Activated CD8-positive, alpha-beta memory T cell treated with anti-CD3 and anti-CD28 coated beads, Interleukin-2, amount 10 ng/mL, durations not matched to agents 7 days and 5 days (primary cell): ENCODE measurements at places on chromosomes 3 and 15. TPM values are rescaled to one million over a fixed set of nuclear protein-coding genes. Genes with fewer than 3 reads are reported as not detected.
A peak's percentile ranks its signal among the peaks of the same experiment; 100 is the strongest.

USP13 gene
- total RNA-seq, result 13.3 TPM

DNA sequence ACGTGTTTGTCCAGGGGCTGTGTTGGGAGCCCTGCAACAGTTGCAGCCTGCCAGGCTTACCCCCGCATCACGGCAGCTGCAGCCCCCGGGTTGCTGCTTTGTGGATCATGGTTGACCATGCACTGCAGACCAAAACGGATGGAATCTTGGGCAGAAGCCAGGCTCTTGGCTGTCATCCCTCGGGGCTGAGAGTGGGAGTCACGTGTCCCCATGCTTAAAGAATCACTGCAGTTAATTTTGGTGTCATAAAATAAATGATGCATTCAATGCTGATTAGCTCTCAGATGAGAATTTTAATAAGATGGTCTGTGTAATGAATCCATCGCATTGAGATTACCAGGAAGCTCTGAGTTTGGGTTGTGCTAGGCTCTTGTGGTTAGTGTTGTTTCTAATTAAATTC lies 115.6 kb downstream of the CHDH start:
- no peak overlapping the region for H3K27ac ChIP-seq
- peaks cover 34% of the 10 kb centered on the region for H3K27me3 ChIP-seq
- no peak for DNase-seq

- peaks cover 25% of the 10 kb centered on the region for H3K4me1 ChIP-seq
- no peak overlapping the region for H3K4me3 ChIP-seq
- DNase-seq, result no peak
These were observed 8.0 kb upstream of the SEMA4B start for GRCh38 chr15:90192961-90193786.

DNA sequence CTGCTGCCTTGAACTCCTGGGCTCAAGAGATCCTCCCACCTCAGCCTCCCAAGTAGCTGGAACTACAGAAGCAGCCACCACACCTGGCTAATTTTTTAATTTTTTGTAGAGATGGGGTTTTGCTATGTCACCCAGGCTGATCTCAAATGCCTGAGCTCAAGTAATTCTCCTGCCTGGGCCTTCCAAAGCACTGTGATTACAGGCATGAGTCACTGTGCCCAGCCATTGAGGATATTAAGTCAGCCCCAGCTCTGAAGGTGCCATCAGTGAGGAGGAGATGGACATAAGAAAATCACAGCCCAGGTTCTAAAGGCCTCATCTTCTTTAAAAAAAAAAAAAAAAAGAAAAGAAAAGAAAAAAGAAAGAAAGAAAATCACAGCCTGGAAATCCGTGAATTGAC lies 26.6 kb upstream of the PSTPIP1 start:
- H3K27ac ChIP-seq, result no peak overlapping the region
- H3K36me3 ChIP-seq, result no peaks in the 10 kb centered on the region
- no peak overlapping the region for H3K4me3 ChIP-seq
- peaks cover 15% of the 10 kb centered on the region for H3K27me3 ChIP-seq
- H3K4me1 ChIP-seq, result peaks cover 1% of the 10 kb centered on the region

GRCh38 chr15:83848315-83849050 lies 194.6 kb downstream of the ADAMTSL3 start:
- H3K27ac ChIP-seq, result no peak overlapping the region
- no peak overlapping the region for H3K4me3 ChIP-seq
- H3K27me3 ChIP-seq, result no peaks in the 10 kb centered on the region
- no peak for DNase-seq
- no peaks in the 10 kb centered on the region for H3K4me1 ChIP-seq
- no peaks in the 10 kb centered on the region for H3K36me3 ChIP-seq

GRCh38 chr15:51617886-51618285 lies 4.7 kb downstream of the DMXL2 start:
- peaks cover 21% of the 10 kb centered on the region for H3K27me3 ChIP-seq
- peaks cover 14% of the 10 kb centered on the region for H3K4me1 ChIP-seq
- H3K36me3 ChIP-seq, result peaks cover 4% of the 10 kb centered on the region
- H3K27ac ChIP-seq, result no peak overlapping the region

GRCh38 chr3:169663951-169664820 lies 674 bp upstream of the MECOM start:
- peaks cover 90% of the 10 kb centered on the region for H3K27me3 ChIP-seq
- peak overlapping the region; percentile 70 for H3K4me3 ChIP-seq
- no peaks in the 10 kb centered on the region for H3K36me3 ChIP-seq
- no peak overlapping the region for H3K27ac ChIP-seq

DNA sequence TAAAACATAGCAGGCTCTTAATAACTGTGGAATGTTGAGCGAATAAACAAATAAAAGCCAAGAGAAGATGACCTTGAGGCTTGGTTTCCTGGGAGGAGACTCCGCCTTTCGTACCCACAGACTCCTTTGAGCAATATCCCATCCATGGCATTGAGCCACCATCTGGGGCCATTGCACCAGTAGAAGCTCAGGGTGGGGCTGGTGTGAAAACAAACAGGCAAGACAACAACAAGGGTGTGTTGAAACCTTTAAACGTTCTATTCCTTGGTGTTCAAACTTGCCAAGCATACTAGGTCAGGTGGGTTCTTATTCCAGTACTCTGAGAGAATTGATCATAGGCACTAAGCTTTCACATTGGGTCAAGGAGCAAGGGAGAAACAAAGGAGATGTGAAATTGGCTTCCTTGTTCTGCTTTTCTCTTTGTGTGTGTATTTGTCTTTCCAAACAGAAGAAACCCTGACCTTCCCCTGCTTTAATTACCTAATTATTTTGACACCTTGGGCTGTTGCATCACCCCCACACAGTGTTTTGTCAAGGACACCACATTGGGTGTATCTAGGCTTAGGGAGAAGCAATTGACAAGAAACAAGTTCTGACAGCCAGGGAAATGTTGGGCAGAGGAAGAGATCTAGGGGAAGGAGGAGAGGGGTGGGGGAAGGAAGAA lies 105.1 kb upstream of the BCL6 start:
- DNase-seq, result no peak
- no peak overlapping the region for H3K27ac ChIP-seq
- peaks cover 5% of the 10 kb centered on the region for H3K36me3 ChIP-seq
- no peaks in the 10 kb centered on the region for H3K27me3 ChIP-seq
- no peak overlapping the region for H3K4me3 ChIP-seq
